ENCODE measurements at places on chromosomes 5 and 9.

GRCh38 chr5:15704397-15704947, 204.5 kb downstream of the FBXL7 start:
- no peak for DNase-seq

- DNase-seq: no peak
These were observed 65.4 kb upstream of the CDH12 start for GRCh38 chr5:22918511-22918910.

DNA sequence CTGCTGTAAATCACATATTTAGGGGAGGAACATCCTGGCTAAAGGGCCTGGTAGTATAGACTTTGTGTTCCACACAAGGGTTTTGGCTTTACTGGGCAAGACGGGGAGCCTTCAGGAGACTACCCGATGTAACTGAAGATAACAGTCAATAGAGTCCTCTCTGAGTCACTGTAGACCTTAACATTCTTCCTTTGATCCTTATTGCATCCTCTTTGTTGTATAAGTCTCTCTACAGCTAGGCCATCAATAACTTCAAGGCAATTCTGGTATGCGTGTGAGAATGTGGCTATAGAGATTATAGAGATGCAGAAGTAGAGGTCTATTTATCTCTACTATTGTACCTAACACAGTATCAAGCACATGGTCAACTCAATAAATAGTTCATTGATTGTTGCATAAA, 67.3 kb upstream of the STK32A start:
- DNase-seq: no peak

DNA sequence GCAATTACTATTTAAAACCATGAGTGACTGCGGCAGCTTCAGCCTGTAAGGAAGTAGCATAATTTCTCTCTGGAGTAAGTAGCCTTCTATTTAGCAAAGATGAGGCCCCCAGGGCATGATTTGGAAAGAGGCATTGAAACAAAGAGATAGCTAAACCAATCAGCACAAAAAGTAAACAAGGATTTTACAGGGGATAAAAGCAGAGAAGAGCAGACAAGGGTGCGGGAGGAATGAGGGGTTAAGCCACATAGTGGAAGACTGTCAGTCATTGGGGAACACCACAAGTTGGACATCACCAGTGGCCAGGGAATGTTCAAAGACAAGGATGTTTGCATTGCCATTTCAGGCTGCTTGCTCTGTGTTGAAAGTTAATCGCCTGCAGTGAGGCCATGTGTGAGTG, 24.0 kb upstream of the C5orf63 start:
- DNase-seq: no peak

- DNase-seq: no peak
These were observed 113.3 kb upstream of the SPATA31D4 start for GRCh38 chr9:81814794-81815464.

GRCh38 chr5:151146061-151146460, 11.5 kb downstream of the ANXA6 start:
- DNase-seq: no peak

- DNase-seq: no peak
These were observed 254.5 kb upstream of the MPDZ start for GRCh38 chr9:13534006-13534405.

- DNase-seq: no peak
These were observed 222.9 kb downstream of the KIAA0825 start for GRCh38 chr5:94395468-94395867.

DNA sequence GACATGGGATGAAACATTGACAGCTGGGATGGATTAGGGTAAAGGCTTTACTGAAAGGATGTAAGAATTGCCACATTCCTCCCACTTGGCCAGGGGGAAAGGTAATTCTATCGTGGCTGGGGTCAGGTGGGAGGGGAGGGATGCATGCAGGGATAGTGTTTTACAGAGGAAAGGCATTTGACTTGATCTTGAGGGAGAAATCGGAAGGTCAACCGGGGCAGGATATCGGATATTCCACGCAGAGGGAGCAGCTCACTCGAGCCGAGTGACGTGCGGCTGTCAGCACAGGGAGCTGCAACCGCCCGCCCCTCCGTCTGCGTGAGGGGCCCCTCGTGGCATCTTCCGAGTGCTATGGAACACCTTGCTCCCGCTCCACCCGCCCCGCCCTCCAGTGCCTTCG, 63.4 kb upstream of the ADAMTS2 start:
- DNase-seq: no peak

DNA sequence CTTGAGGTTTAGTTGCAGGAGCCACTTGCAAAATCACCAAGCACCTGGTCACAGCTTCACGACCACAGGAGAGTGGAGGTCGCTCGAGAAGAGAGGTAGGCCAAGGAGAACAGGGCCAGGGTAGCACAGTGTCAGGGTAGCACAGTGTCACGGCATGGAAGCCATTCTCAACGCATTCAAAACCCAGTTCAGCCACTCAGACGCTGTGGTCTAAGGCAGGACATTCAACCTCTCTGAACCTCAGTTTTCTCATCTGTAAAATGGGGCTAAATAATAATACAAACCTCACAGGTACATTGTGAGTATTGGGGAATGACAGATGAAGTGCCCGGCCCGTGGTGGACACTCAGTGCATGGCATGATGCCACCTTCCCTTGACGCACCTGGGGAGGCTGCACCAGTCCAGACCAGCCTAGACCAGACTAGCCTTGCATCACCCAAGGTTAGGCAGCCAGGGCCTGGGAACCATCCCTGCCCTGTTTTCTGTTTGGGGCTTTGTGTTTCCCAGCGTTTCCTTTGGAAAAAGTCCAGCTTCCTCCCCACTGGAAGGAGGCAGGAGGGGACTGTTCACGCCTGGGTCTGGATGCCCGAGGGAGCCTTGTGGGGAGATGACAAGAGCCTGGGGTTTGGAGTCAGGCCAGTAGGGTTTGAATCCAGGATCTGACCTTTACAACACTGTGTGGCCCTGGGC, 7.8 kb upstream of the LMX1B start:
- no peak for DNase-seq

DNA sequence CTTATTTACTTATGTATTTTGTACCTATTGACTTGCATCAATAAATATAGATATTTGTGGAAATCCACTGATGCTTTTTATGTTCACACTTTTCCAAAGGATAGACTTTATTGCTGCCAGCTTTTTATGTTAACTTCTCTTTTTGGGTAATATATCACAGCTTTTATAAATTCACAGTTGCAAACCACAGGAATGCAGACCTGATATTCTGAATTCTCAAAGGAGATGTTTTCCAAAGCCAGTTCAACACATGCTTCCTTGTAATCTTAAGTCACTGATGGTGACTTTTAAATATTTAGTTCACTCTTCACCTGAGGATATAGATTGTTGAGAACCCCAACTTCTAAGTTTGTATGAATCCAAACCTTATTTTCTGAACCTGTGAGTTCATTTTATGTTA, 223.4 kb upstream of the PRR16 start:
- no peak for DNase-seq

DNA sequence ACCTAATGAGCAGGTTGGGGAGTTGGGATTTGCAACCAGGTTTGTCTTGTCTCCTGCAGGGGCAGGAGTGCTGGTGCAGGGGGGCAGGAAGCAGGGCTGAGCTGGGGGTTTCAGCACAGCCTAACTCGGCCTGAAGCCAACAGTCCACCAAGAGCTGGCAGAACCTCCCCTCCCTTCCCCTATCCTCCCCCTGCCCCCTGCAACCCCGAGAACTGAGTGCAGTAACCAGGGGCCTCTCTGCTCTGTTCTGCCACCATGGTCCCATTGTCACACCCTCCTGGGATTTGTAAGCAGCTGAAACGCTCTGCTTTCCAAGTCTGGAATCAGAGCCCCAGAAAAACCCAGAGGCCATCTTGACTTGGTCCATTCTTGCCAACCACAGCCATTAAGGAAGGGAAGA, 72.9 kb downstream of the ARHGEF37 start:
- no peak for DNase-seq

DNA sequence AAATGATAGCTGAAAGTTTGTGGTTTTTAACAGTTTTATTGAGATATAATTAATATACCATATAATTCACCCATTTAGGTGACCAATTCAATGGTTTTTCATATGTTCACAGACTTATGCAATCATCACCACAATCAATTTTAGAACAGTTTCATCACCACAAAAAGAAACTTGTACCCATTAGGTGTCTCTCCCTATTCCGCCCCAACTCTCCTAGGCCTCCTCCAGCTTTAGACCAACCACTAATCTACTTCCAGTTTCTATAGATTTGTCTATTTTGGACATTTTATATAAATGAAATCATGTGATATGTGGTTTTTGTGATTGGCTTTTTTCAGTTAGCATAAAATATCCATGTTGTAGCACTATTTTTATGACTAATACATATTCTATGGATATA, 38.6 kb downstream of the YTHDC2 start:
- no peak for DNase-seq

DNA sequence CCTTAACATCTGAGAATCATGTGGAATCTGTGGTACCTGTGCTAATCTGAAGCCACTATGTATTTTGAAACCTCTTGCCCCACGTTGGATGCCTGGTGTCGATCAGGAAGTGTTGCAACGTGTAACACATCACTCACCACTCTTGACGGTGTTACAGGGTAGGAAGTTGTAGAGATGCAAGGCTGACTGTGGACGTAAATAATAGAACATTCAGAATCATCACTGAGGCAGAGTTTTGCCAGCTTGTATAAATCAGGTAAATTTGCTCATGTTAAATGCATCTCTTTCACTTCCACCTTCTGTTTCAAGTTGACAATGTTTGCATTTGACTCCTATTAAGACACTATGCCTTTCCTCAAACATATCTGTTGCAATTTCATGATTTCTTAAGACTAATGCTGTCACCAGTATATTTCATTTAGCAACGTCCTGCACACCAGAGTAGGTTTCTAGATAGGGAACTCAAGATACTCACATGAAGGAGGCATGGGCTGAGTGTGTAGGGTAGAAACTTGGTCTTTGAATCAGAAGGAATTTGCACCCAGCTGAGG, 38.1 kb downstream of the BASP1 start:
- no peak for DNase-seq

DNA sequence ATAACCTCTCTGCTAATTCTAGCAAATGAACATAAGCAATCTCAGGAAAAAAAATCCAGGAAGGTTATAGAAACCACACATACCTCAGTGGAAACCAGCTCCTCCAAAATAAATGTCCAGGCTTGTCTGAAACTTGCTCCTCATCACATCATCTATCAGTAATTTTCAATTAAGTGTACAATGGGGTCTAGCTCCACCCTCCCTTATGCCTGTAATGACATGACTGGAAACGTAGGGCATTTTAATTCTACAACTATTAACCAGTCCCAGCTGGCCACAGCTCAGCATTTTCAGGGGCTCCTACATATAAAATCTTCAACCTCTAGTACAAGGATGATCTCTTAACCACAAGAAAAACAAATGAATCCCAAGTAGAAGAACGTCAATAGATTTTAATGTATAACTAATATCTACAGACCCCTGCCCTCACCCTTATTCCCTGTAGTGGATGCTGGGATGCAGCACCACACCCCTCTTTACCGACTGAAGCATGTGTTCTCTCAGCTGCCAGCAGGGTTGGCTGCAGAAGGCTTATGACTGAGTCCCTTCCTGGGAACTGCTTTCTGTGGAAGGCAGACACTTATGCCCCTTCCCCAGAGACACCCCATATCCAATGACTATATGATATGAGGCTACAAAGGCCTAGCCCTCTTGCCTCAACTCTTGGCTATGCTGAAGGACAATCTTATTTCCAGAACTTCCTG, 6.8 kb downstream of the TSSK1B start:
- no peak for DNase-seq

Measured in cortex of kidney (tissue), 1 donor.